ENCODE measurements at places on chromosomes 7 and 10.
A peak's percentile ranks its signal among the peaks of the same experiment; 100 is the strongest.

DNA sequence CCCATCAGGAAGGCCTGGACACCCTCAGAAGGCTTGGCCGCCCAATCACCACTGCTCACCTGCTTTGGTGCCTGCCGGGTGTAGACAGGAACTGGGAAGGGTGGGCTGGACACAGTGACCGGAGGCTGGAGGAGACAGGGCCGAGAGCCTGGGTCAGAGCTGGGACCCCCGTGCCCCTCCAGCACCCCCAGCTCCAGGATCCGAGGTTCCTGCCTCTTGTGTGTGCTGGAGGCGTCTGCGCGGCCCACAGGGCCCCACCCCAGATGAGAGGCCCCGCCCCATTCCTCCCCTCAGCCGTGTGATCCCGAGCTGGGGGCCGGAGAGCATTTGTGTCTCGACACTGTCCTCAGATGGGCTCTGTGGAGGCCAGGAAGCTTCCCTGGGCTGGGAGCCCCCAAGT, 9.4 kb downstream of the ADAM8 start:
- no peak for DNase-seq

DNA sequence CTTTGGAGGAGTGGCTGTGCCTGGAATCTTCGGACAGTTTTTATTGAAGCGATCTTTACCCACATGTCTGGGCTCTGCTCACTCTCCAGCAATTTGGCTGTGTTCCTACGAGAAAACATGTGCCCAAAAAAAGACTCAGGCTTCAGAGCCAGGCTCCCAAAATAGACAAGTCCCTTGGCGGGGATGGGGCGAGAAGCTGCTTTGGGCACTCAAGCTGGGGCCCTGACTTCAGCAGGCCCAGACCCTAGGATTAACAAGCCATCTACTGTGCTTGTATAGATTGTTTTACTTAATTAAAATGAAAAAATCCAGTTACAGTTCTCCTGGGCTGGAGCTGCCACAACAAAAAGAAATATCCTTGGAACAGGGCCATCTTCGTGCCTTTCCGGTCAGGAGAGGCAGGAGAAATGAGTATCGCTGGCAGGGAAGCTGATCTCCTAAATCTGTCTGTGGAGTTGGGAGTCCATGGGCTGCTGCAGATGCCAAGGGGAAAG, 51.4 kb upstream of the PDCD4 start:
- no peak for DNase-seq

DNA sequence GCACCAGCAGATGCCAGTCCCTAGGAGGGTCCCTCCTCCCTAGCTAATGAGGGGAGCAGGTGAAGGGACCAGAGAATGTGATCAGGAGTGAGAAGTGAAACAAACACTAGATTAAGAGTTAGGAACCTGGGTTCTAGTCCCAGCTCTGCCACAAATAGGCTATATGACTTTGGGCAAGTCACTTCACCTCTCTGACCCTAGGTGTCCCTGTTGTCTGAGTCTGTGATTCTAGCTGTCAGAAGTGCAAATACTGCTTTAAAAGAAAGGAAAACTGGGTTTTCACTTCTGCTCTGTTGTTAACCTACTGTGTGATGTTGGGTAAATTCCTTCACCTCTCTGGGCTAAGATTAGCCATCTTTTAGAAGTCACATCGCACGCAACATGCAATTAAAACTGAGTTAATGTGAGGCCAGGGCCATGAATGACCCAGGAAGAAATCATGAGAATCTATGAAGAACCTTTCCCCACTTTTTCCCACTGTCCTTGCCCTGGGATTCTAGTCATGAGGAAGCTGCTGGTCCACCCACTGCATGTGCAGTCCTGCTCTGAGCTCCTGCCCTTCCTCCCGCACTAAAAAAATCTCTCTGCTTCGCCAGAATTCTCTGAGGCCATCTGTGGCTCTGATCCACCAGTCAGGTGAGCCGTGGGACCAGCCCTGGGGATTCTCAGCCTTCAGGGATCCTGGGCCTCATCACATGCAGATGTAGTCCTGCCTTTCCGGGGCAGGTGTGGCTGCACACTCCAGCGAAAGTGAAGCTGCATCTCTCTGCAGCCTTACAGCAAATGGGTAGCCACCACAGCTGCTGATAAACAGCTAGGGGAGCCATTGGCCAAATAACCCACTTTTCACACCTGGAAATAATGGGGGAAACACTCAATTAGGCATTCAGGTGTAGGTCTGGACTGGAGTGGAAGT, 181.7 kb downstream of the PLXNA4 start:
- DNase-seq = peak; percentile 38

- DNase-seq = no peak
Observed at GRCh38 chr7:80634505-80634904, 3.9 kb upstream of the CD36 start.

DNA sequence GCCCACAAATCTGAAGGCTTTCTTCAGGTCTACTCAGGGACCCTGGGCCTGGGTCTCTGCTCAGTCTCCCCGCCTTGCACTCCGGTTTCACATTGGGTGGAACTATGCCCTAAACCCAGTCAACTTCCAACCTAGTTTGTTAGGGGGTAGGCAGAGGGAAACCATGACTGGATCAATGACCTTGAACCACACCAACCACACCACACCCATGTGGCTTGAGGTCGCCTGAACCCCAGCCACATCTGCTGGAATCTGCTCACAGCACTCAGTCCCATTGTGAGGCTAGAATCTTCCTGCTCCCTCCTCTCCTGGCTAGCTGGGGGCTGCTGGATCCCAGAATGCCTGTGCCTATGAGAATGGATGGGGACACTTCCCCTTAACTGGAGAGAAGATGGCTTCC, 17.9 kb downstream of the RFC2 start:
- no peak for DNase-seq

DNA sequence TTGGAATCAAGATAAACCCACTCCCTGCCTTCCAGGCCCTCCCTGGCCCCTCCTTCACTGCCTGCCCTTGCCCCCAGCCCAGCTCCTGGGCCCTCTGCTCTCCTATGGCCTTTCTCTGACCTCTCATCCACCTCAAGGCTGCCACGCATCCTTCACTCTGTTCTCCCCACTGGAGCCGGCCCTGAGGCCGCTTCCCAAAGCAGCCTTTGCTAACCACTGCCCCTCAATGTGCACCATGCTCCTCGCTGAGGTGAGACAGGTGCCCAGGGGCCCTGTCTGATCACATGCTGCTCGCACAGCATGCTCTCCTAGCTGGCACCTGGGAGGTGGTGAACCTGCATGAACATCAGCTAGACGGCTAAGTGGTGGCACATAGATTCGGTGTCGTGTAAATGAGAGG, 138.5 kb upstream of the RET start:
- DNase-seq = no peak

- no peak for DNase-seq
Observed at GRCh38 chr10:13699216-13699615, 112.5 kb downstream of the PRPF18 start.

- no peak for DNase-seq
Observed at GRCh38 chr10:867807-868206, 63.7 kb downstream of the LARP4B start.

- DNase-seq = no peak
Observed at GRCh38 chr10:79404690-79405131, 40.7 kb downstream of the ZCCHC24 start.

DNA sequence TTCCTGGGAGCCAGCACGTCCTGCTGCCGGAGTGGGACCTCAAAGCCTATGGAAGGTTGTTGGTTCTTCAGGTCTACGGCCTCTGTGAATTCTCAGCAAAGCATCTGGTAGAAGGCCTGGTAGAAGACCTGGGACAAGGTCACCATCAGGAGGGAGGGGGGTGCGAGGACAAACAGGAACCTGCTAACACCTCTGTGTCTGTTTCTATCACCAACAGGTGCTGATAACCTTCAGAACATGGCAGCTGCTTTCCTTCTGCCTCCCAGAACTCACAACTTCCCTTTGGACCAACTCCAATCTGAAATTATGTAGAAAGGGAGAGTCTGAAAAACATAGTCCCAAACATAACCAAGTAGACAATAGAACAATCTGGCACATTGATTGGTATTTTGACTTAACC, 8.3 kb upstream of the MET start:
- no peak for DNase-seq

DNA sequence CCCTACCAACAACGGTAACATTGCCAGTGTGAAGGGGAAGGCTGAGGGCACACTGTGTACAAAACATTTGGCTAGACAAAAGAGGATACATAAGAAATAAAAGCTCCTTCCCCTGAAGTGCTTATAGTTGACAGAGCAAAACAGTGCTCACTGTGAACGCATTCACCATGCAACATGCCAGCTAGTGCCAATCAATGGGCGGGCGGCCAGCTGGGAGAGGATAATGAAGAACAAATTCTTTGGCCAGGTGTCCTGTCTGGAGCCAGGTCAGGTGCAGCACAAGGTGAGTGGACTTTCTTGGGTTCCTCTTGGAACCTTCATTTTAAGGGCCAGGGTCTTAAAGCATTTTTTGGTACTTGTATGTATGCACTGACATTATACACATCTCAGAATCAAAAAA, 106.1 kb downstream of the ICA1 start:
- no peak for DNase-seq

DNA sequence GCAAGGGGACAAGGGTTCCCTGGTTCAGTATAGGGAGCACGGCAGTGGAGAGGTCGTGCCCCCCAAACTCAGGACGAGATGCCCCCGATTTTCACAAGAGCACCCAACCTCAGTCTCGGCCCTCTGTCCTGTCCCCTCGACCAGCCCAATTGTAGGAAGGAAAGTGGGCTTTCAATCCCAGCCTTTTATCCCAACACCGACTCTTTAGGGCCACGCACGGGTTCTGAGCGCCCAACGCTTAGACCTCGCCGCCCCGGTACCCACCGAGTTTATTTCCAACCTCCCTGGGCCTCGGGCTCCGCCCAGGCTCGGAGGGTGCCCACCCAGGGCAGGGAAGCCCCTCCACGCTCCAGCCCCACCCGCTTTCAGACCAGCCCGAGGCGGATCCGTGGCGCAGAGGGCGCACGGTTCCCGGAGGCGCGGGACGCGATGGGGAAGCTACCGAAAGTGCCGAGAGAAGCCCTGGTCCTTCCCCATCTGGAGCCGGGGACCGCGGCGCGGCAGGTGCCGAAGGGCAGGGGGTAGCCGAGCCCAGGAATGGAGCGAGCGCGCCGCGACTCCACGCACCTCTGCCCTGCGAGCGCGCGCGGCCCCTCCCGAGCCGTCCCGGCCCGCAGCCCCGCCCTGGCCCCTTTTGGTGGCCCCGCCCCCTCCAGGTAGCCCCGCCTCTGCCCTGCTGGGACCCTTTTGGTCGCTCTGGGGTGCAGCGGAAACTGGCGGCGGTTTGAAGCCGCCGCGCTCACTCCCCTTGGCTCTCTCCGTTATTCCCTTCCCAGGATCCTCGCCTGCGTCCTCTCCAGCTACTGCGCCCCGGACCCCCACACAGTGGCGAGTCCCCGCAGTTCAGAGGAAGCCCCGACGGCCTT, 20.4 kb downstream of the GRID2IP start:
- DNase-seq = peak; percentile 36

DNA sequence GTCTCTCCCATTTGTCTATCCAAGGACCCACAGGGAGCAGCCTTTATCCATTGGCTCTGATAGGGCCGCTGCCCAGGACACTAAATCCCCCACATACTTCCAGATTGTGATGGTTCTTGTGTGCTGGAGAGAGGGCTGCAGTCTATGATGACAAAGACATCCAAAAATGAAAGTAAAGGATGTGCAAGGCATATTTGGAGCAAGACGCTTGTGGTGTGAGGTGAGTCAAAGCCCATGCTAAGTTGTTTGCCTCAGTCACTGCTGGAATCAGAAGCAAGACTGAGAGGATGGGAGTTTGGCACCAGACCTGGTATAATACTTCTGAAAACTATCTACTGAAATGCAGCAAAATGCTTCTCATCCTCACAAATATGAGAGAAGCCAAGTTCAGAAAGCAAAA, 22.7 kb downstream of the ZNF22 start:
- DNase-seq = no peak

- DNase-seq = no peak
Observed at GRCh38 chr7:120123528-120123927, 149.4 kb upstream of the KCND2 start.

DNA sequence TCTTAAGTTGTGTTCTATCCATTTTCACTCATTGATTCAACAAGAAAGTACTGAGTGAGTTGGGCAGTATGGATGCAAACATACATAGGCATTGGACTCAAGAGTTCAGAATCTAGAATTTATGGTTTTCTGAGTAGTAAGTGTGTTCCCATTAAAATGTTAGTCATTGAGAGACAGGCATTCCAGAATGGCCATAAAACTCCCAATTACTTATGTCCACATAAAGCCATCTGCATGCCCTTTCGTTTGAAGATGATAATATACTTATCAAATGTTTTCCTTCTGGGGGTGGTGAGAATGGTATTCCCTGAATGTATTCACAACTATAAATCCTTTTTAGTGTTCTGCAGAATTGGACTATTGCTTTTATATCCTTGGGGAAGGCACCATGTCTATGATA, 131.6 kb downstream of the CD36 start:
- DNase-seq = no peak

- DNase-seq = no peak
Observed at GRCh38 chr10:2990764-2991163, 76.6 kb upstream of the PFKP start.

DNA sequence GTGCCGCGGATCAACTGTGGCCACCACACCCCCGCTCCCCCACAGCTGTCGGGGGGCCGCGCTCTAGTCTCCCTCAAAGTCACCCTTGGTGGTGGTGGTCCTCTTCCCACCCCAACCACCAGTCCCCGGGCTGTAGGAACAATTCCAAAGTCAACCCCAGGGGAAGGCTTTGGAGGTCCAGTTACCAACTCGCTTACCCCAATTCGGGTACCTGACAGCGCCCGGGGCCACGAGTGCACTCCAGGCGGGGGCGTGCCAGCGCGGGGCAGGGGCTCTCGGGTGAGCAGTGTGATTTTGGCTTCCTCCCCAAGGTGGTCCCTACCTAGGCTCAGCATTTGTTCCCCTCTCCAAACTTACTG, 584 bp upstream of the ZMIZ1 start:
- DNase-seq = peak; percentile 29

DNA sequence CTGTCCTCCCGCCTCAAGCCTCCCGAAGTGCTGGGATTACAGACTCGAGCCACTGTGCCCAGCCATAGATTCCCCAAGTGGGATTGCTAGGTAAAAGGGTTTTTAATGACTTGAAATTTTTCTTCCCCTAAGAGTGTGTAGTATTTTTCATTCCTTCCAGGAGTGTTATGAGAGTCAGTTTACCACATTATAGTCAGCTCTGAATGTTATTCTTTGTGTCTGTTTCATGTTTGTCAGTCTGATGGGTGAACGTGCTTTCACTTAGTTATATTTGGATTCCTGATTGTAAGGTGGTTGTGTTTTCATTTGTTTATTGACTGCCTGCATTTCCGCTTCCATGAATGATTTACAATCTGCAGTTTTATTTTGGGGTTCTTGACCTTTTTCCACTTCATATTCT, 6.3 kb downstream of the ZNF212 start:
- DNase-seq = no peak

All from CD4-positive, alpha-beta T cell treated with Interleukin-4 for 4 hours (primary cell).